AG08396 (cell line): ENCODE measurements at places on chromosomes 16 and 17.

DNA sequence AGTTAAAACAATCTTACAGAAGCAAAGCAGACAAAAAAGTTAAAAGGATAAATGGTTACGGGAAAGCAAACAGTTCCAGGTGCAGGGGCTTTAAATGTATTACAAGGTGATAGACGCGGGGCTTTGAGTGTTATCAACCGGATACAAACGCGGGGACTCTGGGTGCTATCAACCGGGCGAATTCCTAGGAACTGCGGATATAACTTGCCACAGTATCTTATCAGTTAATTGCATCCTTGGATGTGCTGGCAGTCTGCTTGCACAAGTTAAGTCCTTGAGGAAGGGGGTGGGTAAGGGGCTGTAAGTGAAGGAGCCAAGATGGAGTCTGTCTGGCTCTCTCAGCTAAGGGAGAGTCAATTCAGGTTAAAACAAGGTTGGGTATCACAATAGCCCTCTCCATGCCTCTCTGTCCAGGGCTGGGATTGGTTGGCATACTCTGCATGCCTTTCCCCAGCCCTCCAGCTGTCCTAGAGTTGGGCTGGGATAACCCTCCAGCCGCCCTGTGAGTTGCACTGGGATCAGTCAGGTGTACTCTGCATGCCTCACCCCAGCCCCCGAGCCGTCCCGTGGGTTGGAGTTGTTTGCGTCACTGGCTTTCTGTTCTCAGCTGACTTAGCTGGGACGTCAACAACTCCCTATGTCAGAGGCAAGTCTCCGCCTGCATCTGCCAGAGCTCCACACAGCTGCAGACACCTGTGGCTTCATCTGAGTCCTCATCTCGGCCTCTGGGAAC lies 40.9 kb downstream of the TMEM235 start:
- DNase-seq, result peak; percentile 49

GRCh38 chr16:89502081-89502843 lies 5.9 kb upstream of the SPG7 start:
- no peak for DNase-seq

DNA sequence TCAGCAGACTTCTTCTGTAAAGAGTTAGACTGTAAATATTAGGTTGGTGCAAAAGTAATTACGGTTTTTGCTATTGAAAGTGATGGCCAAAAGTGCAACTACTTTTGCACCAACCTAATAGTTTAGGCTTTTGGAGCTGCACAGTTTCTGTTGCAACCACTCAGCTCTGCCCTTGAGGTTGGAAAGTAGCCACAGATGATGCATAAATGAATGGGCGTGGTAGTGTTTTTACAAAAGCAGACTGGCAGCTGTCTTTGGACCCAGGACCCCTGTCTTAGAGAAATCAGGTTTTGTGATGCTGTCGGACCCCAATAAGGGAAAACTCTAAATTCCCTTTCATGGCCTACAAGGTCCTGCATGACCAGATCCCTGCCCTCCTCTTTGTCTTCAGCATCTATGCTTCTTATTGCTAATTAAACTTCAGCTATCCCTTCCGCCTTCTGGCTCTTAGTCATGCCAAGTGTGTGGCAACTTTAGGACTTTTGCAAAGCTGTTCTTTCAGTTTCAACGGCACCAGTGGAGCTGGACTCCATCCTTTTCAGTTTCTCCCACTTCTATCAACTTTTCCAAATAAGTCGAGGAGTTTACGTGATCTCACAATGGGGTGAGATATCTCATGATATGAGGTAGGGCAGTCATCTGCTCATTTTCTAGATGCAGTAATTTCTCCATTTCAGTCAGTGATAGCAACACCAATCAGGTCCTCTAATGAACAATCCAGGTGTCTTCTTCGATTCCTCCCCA lies 232.3 kb downstream of the XYLT1 start:
- DNase-seq, result no peak

- DNase-seq, result peak; percentile 19
Observed at GRCh38 chr16:77599793-77600415, 122.4 kb upstream of the NUDT7 start.

DNA sequence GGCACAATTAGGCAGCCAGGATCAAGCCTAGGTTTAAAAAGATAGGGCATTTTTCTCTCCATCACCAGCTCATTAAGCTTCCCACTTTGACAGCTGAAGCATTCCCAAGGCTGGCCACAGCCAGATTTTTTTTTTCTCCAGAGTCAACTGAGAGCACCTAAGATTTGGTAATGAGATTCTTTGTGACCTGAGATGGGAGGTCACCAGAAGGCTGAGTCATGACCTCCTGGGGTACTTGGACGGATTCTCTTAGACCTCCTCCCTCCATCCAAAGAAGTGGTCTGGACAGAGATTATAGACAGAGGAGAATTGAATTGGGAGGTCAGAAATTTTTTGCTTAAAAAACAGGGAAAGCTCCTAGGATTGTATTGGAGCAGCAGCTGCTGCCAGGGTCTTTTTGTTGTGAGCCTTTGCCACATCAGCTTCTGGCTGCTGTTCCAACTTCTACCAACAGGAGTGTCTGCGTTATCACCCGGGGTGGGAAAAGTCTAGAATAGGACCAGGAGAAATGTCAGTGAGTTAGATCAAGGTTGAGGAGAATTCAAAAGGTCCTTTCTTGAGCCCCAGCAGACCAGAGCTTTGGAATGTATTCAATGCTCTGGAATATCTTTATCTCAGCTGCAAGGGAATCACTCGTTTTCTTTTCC lies 221.2 kb upstream of the N4BP1 start:
- no peak for DNase-seq

- no peak for DNase-seq
Observed at GRCh38 chr16:68884861-68885720, 41.8 kb downstream of the TANGO6 start.

DNA sequence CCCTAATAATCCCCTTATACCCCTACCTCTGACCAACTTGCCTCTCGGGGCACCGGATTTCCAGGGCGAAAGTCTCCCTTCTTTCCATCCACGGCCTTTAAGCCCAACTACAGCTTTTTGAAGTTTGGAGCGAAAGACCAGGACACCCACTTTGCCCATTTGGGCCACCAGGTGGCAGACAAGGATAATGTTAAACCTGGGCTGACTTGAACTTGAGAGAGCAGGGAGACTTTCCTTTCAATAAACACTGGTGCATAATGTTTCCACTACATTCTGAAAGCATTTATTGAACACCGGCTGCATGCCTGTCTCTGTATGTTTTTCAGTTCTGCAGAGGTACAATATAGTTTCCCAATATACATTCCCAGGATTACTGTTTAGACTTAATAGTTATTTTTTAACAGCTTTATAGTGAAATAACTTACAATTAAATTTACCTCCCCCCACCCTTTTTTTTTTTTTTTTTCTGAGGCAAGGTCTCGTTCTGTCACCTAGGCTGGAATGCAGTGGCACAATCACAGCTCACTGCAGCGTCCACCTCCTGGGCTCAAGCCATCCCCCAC lies 6.9 kb upstream of the CES3 start:
- DNase-seq, result peak; percentile 81

- DNase-seq, result peak; percentile 57
Observed at GRCh38 chr17:45131616-45132319, 547 bp downstream of the PLCD3 start.

DNA sequence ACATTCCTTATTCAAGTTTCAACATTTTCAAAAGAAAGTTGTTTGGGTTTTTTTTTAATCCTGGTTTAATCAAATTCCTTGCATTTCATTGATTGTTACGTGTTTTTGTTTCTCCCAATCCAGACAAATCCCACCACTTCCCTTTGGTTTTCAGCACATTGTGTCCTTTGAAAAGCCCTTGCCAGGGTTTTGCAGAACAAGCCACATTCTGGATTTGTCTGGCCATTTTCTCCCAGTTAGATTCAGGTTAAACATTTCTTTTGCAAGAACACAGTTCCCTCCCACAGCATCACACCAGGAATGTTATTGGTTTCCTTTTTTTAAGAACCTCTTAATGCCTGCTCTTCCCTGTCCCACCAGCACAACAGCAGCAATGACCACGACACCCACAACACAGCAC lies 278.0 kb upstream of the SALL1 start:
- no peak for DNase-seq

- peak; percentile 57 for DNase-seq
Observed at GRCh38 chr16:381012-381788, 578 bp downstream of the PGAP6 start.

DNA sequence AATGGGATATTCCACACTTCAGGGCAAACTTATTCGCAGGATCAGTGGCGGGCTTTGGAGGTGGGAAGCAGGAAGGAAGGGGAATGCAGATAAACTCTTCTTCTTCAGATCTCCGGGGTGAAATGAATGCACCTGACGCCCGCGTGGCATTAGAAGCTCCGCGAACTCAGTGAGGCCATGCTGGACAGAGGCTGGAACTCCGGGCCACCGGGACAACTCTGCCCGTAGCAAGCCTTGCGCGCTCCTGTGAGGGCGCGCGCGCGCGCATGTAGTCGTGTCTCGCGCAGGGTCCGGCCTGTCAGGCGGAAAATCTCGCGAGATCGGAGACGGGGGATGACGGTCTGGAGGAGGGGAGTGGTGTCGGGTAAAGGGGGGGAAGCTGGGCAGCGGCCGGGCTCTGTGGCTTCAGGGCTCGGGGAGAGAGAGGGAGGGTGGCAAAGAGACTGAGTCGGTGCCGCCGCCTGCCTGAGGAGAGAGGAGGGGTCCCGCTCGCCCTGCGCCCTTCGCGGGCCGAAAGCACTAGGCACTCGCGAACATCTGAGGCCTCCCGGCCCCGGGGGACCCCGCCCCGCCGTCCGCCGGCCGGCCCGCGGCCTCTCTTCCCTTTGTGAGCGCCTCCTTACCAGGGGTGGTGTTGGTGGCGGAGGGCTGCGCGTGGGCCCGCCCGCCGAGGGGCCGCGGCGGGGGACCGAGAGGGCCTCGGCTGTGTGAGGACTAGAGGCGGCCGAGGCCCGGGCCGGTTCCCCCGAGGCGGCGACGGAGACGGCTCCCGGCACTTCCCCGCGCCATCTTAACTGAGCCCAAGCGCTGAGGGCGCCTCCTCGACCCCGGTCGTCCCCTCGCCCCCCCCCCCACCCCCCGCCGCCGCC lies at the start of gene TAOK1:
TSS of gene TAOK1 (plus strand) at position 382 of the 869 bp plus-strand sequence. CDS start 61,186 bp downstream, outside the sequence.
- DNase-seq, result peak; percentile 96

DNA sequence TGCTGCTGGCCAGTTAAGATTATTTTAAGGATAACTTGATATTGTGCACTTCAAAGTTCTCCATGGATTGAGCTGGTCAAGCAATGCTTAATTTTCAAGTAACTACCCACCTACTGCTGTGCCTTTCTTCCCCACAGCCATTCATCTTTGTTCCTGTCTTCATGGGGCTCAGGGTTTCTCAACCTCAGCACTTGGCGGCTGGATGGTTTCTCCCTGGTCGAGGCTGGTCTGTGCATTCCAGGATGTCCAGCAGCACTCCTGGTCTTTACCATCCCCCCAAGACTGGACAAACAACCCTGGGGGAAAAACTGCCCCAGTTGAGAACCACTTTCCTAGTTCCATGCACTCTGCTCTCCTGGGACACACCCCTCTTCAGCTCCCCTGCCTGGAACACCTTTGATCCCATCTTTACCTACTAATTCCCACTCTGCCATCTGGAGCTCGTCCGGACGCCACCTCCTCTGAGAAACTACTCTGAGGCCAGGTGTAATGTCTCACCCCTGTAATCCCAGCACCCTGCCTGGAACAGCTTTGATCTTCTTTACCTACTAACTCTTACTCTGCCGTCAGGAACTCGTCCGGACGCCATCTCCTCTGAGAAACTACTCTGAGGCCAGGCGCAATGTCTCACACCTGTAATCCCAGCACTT lies 81.5 kb downstream of the NXN start:
- DNase-seq, result no peak

DNA sequence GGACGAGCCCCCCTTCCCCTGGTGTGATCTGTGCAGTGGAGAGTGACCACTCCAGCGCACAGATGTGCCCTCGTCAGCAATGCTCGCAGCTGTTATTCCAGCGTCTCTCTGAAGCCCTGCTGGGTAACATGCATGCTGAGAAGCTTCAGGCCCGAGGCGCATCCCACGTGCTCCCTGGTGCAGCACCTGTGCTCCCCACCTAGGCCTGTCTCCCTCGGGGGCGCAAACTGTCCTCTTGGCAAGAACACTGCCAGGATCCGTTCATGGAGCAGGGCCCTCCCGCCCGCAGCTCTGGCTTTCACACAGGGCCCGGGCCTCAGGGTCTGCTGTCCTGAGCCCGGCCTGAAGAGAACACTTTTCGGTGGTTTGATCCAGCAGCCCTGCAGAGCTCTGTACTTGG lies 13.0 kb downstream of the TMEM204 start:
- DNase-seq, result no peak

GRCh38 chr16:72211110-72211509 lies 39.2 kb upstream of the PMFBP1 start:
- DNase-seq, result no peak

- DNase-seq, result peak; percentile 25
Observed at GRCh38 chr17:30379303-30379902, 676 bp downstream of the CPD start.

DNA sequence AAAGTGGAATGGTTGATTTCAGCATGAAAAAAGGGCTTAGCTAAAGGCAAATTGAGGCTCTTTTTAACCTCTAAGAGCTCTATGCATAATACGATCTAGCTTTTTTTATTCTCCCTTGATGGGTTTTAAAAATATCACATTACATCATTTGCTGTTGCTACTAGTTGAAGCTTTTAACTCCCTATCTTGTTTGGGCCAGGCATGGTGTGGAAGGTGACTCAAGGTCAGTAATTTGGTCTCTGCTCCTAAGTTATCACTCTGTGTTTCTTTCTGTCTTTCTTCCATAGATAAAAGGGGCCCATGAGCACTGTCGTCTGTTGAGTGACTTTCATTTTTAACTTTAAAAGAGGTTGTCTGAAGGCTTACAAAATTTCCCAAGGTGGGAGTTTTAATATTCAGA lies 58.1 kb upstream of the GOT2 start:
- no peak for DNase-seq

GRCh38 chr16:2811703-2812471 lies 5.2 kb upstream of the PRSS21 start:
- no peak for DNase-seq

DNA sequence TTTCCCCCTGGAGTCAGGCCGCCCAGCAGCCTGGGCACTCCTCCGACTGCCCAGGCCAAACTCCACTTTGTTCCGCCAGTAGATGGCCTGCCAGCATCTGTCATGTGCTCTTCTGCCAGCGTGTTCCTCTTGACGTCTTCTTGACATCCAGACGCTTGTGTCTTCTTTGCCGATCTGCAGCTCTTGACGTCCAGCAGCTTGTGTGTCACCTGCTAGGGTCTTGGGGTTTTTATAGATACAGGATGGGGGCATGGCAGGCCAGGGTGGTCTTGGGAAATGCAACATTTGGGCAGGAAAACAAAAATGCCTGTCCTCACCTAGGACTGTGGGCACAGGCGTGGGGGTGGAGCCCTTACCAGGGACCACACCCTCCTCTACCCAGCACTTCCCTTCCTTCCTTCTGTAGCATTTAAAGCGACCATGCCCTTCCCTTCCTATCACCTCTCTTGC lies 88.7 kb downstream of the BMERB1 start:
- DNase-seq, result no peak

- peak; percentile 70 for DNase-seq
Observed at GRCh38 chr17:56186222-56186786, 33.0 kb downstream of the ANKFN1 start.

DNA sequence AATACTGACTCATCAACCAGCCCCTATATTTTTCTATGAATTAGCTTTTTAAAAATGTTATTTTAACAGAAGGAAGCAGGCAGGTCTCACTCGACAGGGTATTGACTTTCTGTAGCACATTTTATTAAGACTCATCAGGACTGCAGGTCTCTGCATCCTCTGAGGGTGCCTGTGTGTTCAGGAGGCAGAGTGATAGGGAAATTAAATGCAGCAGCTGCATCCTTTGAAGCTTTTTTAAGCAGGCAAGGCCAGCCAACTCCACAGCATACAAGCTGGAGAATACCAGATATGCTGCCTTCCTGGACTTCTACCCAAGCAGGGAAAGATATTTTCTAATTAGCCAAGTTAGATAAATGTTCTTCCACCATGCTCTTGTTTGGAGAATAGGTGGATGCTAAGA lies 124.9 kb downstream of the WSCD1 start:
- no peak for DNase-seq

- DNase-seq, result no peak
Observed at GRCh38 chr17:38711792-38712571, 6.9 kb downstream of the MLLT6 start.
